ENCODE measurements at places on chromosomes 6 and 20.

DNA sequence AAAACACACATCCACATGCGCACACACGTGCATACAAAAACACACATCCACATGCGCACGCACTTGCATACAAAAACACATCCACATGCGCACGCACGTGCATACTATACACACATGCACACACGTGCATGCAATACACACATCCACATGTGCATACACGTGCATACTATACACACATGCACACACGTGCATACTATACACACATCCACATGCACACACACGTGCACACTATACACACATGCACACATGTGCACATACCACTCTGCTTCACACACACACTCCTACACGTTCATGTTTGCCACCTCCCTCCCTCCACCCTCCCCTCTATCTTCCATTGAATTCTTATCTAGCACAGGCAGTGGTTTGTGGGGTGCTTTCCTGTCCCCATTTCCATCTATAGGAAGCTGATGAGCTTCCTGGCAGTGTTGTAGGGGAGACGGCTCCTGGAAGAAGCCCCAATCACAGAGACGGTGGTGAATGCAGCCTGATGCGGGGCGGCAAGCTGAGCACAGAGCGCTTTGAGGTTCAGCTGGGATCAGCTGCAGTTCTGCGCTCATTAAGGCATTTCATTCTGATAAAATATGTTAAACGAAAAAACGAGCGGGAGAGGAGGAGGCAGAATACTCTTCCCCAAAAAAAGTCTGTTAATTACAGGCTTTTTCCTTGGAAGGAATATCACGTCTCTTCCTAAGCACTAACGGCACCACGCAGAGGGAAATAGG, 287.7 kb downstream of the TAF4 start:
- no peak for DNase-seq

DNA sequence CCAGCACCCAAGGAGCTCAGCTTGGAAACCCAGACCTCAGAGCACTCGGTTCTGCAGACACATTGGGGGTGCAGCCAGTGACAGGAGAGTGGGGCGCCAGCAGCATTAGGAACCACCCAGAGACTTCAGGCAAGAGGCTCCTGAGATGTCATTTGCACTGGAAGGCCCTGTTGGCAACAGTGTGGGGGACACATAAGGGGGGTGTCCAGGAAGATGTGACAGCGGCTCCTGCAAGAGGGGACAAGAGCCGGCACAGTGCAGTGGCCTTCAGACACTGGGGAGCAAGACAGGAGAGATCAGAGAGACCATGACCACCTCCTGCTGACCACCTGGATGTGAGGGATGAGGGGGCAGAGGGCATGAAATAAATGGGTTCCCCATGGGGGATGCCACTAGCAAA, 207.1 kb upstream of the SNX9 start:
- DNase-seq = no peak

DNA sequence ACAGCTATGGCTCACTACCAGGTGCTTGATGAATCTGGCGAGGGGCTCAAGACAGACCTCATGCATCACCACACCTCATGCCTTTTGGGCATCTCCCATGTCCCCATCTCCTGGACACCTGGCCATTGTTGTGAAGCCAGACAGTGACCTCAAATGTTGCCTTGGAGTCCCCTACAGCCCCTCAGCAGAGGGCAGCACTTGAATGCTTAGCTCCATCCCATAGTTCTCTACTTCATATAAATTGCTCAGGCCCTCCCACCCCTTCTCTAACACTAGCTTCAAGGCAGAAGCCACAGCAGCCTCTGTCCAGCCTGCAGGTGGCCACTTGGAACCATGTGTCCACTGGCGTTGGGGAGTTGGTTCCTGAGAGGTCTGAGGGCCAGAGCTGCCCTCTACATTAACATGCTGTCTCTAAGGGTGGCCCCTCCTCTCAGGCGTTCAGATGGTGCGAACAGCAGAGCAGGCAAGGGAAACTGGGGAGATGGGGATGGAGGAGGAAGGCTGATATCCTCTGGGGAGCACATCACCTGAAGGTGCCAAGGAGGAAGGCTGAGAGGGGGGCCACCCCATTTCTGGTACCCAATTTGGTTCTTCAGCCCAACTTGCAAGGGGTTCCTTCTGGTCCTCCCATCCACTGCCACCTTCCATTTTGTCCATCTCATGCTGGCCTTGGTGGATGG, 31.3 kb downstream of the MOCS1 start:
- DNase-seq = no peak

GRCh38 chr6:1729750-1730140, 120.0 kb downstream of the FOXC1 start:
- no peak for DNase-seq

GRCh38 chr20:56628873-56629463, at the start of gene TFAP2C:
Gene TFAP2C, plus strand, starts transcription at chr20:56629306. Its CDS starts 239 bp downstream, at chr20:56629545.
- no peak for DNase-seq

GRCh38 chr20:37986873-37987601, 46.2 kb downstream of the TTI1 start:
- DNase-seq = no peak

GRCh38 chr6:126170978-126171382, 168.9 kb upstream of the CENPW start:
- DNase-seq = no peak

- no peak for DNase-seq
These were observed 31.1 kb upstream of the RNF24 start for GRCh38 chr20:4046311-4046924.

DNA sequence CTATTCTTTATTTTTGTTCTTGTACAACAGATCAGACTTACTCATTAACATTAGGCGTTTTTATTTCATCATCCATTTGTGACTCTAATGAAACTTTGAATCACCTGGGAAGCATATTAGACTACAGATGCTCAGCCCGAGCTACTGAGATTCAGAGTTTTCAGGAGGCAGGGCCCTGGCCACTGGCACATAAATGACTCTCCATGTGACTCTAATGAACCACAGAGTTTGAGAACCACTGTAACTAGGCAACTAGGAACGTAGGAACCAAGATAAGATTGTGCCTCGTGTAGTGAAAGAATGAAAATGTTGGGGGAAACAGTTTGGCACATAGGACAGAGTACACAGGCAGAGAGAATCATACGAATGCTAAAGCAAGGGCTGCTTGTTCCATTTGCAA, 405.9 kb upstream of the BTBD3 start:
- no peak for DNase-seq

GRCh38 chr6:56890683-56891429, 64.1 kb upstream of the BEND6 start:
- DNase-seq = no peak

DNA sequence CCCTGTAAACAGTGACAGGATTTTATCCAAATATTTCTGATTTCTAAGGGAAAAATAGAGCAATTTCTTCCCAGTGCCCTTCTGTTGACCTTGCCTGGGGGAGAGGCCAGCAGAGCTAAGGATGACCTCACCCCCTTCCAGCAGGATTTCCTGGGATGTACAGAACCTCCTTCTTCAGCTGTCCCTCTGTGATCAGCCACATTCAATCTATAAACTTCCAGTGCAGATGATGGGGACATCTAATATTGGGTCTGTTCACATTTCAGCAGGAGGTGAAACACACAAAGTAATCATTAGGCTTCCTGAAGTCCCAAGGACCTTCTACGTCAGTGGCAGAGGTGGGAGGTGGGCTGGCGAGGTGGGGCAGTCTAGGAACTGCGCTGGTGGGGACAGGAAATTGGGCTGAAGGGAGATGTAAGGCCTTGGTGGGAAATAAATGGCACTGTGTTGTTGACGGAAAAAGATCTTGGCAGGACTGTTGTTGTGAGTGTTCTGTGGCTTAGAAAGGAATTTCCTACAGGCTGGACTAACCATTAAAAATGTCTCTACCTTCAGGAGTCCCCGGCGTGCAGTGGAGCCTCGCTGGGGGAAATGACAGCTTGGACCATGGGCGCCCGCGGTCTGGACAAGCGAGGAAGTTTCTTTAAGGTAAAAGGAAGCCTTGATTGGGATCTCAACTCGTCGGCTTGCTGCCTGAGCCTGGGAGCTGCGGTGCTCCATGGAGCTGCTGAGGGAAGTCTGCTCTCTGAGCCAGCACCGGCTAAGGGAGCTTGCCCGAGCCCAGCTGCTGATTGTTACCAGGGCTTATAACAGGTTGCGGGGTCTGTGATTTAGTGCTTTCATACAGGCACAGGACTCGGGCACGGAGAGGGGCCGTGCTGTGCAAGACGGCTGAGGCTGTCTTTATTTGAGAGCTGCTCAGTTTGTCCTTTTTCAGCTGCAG, 127.9 kb upstream of the NAA20 start:
- no peak for DNase-seq

DNA sequence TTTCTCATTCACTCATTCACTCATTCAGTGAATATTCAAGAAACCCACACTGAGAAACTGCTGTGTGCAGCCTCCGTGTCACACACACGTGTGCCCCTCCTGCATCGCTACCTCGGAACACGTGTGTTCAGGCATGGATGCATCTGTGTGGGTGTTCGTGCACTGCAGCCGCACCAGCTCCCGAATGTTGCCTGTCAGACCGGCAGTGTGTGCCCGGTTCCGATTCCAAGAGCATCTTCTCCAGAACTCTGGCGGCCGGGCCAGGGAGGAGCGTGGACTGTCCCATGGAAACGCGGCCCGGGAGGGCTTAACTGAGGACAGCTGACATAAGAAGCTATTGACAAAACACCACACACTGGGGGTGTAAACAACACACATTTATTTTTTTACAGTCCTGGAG, 216.0 kb downstream of the DLL1 start:
- DNase-seq = no peak

DNA sequence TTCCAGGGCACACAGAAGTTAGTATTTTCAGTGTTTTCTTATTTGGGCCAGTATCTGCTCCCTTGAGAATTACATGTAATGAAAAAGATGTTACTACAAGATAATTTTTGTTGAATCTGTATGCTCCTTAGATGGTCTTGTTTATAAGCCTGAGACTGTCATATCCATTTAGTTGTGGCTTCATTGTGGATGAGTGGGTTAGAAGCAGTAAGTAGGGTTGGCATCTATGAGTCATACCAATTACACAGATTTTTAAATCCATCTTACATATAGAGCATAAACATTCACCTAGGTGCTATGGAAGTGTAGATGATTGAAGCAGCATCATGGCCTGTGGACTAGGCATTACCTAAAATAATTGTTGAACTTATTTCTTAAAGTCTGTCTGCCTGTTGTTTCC, 13.5 kb upstream of the BAG2 start:
- no peak for DNase-seq

- DNase-seq = no peak
These were observed 38.8 kb downstream of the SESN1 start for GRCh38 chr6:109055771-109056235.

DNA sequence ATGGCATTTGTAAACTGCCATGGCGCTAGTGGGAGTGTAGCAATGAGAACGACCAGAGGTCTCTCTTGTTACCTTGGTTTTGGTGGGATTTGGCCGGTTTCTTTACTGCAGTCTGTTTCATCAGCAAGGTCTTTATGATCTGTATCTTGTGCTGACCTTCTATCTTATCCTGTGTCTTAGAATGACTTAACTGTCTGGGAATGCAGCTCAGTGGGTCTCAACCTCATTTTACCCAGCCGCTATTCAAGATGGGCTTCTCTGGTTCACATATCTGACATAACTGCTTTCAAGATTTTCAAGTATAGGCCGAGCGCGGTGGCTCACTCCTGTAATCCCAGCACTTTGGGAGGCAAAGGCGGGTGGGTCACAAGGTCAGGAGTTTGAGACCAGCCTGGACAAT, 1.9 kb upstream of the SFT2D1 start:
- DNase-seq = no peak

DNA sequence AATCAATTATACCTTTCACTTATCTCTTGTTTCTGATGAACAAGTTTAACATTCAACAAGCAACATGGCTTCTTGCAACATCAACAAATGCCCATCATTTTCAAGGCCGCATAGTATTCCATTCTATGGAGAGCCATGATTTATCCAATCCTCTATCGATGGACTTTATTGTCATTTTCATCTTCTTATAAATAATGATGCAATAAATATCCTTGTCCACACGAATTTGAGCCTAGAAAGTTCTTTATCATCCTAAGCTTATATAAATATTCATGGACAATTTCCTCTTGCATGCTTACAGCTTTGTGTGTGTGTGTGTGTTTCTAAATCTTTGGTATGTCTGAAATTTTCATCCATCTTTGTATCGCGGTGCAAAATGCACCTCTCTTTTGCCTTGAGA, 29.1 kb downstream of the TOX2 start:
- no peak for DNase-seq

- DNase-seq = no peak
These were observed 139.0 kb downstream of the IMPG1 start for GRCh38 chr6:75933387-75933975.

GRCh38 chr20:49633643-49634042, 65.7 kb upstream of the PTGIS start:
- DNase-seq = no peak

- peak; percentile 53 for DNase-seq
These were observed 69.6 kb downstream of the SSR1 start for GRCh38 chr6:7243179-7243981.

- no peak for DNase-seq
These were observed 26.8 kb upstream of the MMP24 start for GRCh38 chr20:35199740-35200139.

- no peak for DNase-seq
These were observed 76.8 kb downstream of the MAP3K4 start for GRCh38 chr6:161068321-161068741.

GRCh38 chr6:31761343-31761742, 1.1 kb upstream of the SAPCD1 start:
- DNase-seq = no peak

DNA sequence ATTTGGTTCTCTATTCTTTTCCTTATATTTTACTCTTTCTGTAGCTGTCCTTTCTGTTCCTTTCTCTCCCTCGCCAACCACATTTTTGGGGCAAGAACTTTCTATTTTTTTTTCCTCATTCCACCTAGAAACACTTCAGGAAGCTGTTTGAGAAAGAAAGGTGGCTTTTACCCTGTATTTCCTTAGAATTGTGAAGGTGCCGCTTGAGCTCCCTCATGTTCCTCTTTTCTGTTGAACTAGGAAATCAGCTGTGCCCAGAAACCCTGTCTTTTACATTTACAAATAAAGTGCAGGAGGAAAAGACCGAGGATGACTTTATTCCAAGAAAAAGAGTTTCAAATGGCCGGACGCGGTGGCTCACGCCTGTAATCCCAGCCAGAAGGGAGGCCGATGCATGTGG, 38.2 kb downstream of the OR2B2 start:
- DNase-seq = no peak

DNA sequence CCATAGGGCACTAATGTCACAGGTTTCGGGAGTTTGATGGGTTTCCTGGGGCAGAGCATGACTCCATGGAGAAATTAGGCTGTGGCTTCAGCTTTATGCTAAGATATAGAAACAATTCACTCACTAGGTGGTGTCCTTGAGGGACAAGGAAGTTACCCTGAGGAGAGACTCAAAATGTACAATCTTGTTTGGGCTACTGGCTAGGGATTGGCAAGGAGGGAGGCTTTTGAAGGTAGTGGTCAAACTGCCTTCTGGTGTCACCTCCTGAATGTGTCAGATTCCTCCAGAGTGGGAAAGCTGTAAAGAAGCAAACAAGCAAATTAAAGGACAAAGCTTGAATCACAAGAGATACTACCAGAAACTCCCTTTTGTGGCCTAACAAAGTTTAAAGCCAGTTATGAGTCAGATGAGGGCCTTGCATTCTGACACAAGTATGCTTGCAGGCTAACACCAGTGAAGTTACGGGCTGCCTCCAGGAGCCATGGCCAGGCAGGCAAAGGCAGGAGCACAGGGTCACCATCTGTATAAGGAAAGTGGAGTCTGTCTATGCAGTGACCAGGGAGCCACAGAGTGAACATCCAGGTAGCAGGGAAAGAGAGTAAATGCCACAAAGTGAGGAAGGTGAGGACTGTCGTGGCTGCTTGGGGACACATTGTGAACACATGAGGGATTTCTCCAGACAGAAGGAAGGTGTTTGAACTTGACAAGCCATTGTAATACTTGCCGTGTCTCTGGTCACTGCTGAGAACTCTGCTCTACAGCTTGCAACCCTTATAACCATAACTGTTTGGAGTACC, 107.7 kb upstream of the DTNBP1 start:
- DNase-seq = no peak
